ENCODE measurements at places on chromosomes 12 and 14.

DNA sequence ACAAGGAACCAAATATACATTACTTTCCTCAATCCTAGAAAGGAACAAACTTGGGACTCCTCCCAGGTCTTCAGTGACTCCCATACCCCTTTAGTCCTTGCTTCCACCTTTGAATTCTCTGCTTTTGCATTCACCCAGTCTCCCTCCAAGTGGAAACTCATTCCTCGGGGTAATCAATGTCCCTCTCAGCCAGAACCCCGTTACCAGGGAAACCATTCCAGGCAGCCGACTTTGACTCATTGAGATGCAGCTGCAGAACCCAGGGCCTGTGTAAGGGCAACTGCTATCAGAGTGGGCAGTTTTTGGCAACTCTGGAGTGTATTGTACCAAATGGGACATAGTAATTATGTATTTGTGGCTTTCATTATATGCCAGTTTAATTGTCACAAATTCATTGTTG lies 186.2 kb downstream of the NRXN3 start:
- DNase-seq: no peak

DNA sequence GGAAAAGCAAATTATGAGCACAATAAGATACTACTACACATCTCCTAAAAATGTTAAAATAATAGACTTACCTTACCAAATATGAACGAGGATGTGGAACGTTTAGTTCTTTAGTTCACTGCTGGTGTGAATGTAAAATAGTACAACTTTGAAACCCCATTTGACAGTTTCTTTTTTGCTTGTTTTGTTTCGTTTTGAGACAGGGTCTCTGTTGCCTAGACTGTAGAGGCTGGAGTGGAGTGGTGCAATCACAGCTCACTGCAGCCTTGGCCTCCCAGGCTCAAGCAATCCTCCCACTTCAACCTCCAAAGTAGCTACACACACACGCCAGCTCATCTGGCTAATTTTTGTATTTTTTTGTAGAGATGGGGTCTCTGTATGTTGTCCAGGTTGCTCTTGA lies 136.4 kb upstream of the FAR2 start:
- DNase-seq: no peak

- no peak for DNase-seq
Observed at GRCh38 chr14:75604979-75605851, 26.8 kb downstream of the FLVCR2 start.

DNA sequence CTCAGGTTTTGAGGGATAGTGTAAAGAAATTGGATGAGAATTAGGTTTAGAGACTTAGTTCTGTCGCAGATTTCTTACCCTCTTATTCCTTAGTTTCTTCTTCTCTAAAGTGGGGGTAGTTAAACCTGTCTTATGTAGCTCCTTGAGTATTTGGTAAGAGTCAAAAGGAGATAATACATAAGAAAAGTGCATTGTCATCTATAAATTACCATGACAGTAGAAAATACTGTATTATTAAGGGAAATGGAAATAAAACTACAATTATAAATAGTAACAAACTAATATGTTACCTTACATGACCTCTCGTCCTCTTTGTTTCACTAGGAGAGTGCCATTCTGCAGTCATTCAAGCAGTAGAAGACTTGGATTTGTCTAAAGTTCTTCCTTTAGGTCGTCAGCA lies 49.0 kb downstream of the UTP20 start:
- DNase-seq: no peak

DNA sequence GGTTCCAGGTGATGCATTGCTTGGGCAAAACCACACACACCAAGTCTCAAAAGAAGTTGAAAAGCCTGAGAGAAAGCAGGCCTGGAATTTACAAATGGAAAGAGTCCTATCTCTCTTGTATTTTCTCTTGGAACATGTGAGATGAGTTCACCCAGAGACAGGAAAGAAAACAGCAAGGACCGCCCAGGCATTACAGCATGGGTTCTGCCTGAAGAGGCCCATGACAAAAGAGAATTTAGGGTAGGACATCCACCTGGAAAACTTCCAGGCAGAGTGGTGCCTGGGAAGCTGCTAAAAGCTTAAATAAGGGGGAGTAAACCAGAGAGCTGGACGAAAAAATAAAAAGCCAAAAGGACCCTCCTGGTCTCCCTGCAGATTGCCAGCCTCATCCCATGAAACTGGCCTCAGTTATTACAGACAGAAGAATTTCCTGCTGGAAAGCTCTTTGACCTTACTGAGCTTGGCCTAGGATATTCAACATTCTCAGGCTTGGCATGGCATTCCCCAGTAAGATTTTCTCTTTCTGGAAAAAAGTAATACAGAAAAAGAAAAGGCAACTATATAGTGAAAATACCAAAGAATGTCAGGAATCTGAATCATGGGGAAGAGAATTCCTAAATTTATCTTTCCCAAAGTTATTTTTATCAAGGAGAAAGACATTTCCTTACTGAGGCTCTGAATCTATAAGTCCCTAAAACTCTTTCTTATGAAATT lies 121.3 kb upstream of the NUDT4 start:
- DNase-seq: no peak

GRCh38 chr12:15116086-15116485 lies 105.1 kb downstream of the RERG start:
- DNase-seq: no peak

DNA sequence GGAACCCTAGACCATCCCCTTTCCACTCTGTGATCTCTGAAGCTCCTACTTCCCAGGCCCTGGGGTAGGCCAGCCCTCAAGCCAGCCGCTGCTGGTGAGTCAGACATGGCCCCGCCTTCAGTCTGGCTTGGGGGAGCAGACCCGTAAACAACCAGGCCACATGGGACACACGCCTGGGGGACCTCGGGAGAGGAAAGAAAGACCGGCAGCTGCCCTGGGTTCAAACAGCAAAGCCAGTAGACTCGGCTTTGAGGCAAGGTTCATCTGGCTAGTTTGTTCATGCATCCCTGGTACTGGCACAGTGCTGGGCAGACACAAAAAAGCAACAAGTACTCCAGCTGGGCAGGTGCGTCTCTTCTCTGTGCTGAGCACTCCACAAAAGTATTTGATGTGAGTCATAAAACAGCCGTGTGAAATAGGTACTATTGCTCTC lies 101.9 kb downstream of the SETD3 start:
- no peak for DNase-seq

- no peak for DNase-seq
Observed at GRCh38 chr14:106209755-106210154, 683.4 kb downstream of the TMEM121 start.

GRCh38 chr14:44782775-44783238 lies 178.9 kb downstream of the KLHL28 start:
- no peak for DNase-seq
